ENCODE measurements at places on chromosomes 11 and 22.
A peak's percentile ranks its signal among the peaks of the same experiment; 100 is the strongest.

DNA sequence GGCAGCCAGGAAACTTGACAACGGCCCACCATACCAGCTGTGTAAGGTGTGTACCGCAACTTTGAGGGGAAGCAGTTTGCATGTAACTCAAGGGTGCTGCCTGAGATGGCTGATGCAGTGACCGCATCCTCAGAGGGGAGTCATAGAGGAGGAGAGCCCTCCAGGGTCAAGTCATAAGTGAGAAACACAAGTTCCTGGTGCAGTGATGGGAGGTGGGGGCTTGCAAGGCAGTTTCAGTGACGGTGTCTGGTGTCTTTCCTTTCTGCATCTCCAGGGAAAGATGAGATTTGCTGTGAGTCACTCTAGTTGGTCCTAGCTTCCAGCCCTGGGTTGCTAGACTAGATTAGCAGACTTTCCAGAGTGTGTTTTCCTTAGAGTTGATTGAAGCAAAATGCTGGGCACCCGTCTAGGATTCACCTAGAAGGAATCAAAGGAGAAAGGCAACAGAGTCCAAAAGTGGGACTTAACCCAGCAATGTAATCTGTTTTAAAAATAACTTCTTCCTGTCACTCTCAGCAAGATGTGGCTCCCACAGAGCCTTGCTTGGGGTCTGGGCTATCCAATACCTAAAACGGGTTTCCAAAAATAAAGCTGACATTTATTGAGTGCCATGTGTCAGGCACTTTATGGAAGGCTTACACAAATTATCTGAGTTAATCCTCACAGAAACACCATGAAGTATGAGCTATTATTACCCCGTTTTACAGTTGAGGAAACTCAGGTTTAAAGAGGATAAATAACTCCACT lies 265.4 kb upstream of the PLET1 start:
- no peak for DNase-seq

DNA sequence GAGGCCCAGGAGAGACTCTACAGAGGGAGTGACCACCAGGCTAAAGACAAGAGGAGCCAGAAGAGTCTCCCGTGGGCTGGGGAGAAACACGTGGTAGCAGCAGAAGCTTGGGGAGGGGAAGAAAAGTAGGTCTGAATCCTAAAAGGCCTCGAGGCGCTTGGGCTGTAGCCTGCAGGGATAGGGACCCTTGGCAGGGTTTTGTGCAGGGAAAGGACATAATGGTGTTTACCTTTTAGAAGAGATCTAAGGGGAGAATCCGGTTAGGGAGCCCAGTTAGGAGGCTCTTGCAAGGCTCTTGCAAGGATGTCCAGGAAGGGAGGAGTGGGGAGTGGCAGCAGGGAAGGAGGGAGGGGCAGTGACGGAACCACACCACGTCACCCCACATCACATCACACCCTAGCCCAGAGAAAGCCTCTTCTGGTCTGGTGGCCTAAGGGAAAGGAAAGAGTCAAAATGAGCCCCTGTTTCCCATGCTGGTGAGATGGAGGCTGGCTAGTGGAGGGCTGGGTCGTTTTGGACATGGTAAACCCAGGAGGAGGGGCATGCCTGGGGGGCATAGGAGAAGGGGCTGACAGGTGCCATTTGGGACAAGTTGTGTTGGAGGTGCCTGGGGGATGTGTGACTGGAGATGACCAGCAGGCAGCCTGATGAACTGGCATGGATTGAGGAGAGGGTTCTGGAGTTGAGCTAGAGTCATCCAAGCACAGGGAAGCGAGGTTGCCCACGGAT lies 6.2 kb upstream of the FAM83F start:
- DNase-seq: peak; percentile 58

GRCh38 chr22:26939466-26939865 lies 282.1 kb downstream of the MIAT start:
- DNase-seq: no peak

DNA sequence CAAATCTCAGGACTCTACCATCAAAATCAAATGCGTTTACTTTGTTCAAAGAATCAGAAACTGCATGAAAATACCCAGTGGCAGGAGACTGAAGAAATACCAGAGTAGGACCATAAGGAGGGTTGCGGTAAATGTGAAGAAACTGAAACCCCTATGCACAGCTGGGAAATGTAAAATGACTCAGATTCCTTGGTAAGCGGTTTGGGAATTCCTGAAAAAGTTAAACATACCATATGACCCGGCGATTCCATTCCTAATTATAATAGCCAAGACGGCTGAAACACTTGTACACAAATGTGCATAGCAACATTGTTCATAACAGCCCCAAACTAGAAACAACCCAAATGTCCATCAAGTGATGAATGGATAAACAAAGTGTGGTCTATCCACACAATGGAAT lies 114.1 kb upstream of the GRAMD1B start:
- no peak for DNase-seq

- DNase-seq: no peak
Measured at GRCh38 chr11:100203789-100204188, 483.3 kb upstream of the ARHGAP42 start.

DNA sequence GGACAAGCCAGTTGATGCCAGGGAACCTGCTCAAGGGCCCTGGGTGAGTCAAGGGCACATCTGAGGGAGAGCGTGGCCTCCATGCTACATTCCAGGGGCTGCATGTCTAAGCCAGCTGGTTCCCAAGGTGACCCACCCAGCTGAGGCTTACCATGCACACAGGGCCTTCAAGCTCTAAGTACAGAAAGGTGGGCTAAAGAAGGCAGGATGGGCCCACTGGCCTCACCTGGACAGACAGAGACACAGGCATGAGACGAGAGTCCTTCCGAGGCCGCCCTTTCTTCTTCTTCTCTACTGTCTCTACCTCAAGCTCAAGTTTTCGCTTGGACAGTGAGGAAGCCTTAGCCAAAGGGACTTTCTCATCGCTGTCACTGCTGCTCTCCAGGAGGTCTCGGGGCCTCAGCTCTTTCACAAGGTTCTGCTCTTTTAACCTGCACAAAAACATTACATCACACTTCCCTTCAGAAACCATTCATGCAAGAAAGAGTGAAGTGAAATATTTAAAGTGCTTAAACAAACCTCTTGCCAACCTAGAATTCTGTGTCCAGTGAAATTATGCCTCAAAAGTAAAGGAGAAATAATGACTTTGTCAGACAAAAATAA lies 69.9 kb downstream of the HIRA start:
- no peak for DNase-seq

DNA sequence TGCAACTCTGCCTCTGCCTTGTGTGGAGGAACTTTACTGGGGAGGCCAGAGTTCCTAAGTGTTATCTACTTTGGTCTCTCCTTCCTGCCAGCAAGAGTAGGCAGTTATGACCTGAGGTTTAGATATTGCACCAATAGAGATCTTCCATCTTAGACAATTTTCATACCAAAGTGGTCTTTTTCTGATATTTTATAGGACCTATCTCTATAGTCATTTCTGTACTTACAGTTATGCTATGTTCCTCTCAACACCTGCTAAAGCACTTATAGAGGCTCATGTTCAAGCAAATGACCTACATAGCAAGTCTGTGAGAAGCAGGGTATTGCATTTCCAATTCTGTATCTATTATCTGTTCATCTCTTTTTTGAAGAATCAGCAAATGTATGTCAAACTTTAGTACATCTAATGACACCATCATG lies 80.8 kb downstream of the HORMAD2 start:
- no peak for DNase-seq

DNA sequence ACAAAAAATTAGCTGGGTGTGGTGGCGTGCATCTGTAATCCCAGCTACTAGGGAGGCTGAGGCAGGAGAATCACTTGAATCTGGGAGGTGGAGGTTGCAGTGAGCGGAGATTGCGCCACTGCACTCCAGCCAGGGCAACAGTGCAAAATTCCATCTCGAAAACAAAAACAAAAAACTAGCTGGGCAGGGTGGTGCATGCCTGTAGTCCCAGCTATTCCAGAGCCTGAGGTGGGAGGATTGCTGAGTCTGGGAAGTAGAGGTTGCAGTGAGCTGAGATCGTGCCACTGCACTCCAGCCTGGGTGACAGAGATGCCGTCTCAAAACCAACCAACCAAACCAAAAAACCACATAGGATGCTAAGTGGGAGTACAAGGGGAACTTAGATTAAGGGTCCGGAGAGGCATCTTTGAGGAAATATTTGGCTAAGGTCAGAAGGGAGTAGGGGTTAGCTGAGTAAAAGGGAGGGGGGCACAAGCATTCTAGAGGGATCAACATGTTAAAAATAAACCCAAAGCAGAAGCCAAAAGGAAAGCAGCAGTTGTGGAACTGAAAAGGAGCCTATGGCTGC lies 10.2 kb downstream of the PHF5A start:
- no peak for DNase-seq

DNA sequence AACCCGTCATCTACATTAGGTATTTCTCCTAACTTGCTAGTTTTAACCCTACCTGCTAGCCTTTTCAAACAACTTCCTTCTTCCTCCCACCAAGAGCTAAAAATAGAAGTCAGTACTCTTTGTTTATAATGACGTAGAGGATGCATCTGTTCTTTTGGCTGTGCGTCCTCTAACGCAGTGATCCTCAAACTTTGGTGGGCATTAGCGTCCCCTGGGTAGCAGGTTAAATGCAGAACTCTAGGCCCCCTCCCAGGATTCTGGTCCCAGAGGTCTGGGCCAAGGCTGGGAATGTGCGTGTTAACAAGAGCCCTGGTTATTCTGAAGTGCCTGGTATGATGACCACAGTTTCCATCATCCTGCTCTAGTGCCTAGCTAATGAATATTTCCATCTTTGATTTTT lies 67.6 kb downstream of the BARX2 start:
- no peak for DNase-seq

DNA sequence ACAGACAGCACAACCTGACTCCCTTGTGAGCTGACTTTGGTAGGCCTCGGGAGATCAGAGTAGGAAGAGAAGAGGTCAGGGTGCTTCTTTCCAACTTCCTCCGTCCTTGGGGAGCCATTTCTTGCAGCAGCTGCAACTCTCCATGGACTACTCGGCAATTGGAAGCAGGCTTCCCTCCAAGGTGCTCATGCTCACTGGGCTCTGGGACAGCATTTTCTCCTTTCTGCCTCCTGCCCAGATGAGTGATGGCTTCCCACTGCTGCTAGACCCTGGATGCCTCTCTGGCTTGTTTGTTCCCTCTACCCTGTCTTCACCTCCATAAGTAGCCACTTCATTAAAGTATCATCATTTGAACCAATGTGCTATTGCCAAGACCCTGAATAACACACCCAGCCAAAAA lies 8.2 kb upstream of the PRSS23 start:
- no peak for DNase-seq

- no peak for DNase-seq
Measured at GRCh38 chr22:50316114-50317065, 8.9 kb upstream of the PLXNB2 start.

GRCh38 chr22:32839831-32840584 lies 38.5 kb downstream of the TIMP3 start:
- peak; percentile 69 for DNase-seq

DNA sequence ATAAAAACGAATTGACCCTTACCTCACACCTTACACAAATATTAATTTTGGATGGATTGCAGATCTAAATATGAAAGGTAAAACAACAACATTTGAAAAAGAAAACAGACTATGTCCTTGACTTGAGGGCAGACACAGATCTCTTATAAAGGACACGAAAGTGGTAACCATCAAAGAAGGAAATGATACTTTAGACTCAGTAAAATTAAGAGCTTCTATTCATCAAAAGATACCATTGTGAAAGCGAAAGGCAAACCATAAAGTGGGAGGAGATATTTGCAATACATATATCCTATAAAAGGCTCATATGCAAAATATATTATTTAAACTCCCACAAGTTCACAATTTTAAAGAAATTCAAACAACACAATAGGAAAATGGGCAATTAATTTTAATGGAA lies 5.0 kb downstream of the HEPACAM start:
- DNase-seq: no peak

DNA sequence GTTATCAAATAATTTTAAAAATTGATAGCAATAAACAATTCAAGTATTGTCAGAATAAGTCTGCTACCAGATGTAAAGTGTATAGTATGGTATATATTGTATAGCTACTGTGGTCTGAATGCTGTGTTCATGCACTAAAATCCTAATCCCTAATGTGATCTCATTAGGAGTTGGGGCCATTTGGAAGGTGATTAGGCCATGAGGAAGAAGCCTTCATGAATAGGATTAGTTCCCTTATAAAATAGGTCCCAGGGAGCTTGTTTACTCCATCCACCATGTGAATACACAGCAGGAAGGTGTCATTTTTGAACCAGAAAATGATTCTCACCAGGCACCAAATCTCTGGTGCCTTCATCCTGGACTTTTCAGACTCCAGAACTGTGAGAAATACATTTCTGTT lies 363.0 kb upstream of the CNTN5 start:
- DNase-seq: no peak

DNA sequence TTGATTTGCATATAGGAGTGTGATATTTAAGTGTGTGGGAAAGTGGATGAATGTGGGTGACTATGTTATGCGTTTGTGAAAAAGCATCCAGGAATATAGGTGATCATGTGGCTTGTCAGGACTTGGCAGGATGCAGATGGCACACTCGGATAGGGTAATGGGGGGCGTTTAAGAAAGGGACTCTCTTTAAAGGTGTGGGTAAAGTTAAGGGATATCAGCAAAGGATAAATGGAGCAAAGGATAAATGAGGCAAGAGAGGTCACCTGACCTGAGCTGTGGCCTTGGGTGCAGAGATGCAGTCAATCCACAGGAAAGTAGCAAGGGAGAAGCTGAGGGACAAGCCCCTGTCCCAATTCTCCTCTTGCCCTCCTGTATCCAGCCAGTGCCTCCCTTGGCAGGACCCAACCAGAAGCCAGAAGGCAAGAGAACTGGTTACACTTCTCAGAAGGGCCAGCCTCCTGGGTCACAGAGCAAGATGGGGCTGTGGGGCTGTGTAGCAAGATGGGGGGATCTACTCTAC lies 47.5 kb upstream of the GRAMD1B start:
- no peak for DNase-seq

- DNase-seq: peak; percentile 61
Measured at GRCh38 chr11:15006139-15006759, 34.1 kb upstream of the CALCA start.

DNA sequence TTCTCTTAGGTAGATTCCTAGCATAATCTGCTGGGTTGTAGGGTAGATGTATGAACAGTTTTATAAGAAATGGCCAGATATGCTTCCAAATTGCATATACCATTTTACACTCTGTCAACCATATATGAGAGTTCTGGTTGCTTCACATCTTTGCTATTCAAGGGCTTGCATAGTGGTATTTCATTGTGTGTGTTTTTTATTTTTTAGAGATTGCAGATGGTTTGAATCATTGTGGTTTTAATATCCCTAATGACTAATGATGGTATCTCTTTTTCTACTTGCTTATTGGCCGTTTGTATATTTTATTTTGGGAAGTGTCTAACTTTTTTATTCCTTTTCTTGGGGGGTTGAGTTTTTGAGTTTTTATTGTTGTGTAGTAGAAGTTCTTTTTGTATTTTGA lies 26.9 kb downstream of the RNF214 start:
- DNase-seq: no peak
